ENCODE measurements at places on chromosomes 5 and 9.

DNA sequence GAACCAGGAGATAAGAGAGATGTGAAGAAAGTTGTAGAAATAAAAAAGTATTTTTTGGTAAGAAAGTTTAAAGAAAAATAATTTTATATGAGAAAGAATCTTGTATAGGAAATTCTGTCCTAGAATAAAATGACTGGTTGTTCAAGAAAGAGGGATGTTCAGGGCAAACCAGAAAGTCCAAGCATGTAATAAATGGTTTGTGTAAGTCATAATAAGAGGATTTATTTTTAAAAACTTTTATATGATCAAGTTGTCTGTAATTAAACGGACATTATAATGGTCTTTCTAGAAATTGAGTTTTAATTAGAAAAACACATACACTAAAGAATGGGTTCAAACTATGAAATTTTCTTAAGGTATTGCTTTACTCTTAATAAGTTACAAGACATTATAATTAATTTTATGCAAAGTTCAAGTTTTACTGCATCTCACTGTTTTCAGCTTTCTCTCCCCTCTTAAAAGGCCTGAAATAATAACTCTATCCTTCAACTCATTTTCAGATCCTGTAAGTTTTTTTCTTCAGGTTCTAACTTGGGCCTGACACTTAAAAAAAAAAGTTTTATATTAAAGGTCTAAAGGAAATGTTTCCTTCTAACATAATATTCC, 56.1 kb upstream of the ZNF300 start:
- no peak for DNase-seq

- DNase-seq, result no peak
Measured at GRCh38 chr9:75389101-75389500, 300.8 kb downstream of the OSTF1 start.

GRCh38 chr9:4027606-4028005, 272.3 kb downstream of the GLIS3 start:
- DNase-seq, result no peak

DNA sequence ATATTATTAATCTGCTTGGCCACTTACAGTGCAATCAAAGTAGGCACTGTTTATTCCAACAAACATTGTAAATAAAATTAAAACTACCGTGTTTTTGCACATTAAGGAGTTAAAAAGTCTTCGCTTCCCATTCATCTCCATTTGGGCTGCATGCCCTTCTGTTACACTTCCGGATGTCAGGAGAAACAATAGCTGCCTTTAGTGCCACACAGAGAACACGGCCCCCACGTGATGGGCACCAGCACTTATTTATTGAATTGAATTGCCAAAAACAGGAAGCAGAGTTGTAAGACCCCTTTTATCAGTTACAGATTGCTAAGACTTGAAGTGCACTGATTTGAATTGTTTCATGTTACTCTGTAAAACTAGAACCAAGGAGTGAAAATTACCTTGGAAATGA, 80.4 kb downstream of the LHFPL2 start:
- DNase-seq, result no peak

DNA sequence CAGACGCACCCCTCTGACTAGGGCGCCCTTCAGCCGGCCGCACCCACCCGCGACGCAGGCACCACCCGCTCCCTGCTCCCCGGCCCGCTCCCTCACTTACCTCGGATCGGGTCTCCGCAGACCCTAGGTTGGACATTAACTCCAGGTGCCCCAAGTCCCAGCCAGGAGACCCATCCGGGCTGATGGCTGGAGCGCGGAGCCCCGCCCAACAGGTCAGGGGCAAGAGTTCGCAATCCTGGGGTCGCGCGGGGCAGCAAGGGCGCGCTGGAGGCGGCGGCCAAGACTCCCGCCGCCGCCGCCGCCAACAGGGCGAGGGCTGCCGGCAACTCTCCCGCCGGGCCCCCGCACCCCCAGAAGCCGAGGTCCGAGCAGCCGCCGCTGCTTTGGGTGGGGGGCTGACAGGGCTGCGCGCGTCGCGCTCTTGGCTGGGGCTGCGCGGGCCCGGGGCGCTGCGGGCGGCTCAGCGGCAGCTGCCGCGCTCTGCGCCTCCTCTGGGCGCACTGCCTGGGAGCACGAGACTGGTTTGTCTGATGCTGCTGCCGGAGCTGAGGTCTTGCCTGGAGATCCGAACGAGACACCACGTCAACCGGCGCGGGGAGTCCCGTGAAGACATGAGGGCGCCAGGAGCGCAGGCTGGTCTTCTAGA, at the start of gene GDNF:
GDNF (minus strand) TSS at position 635 of the 646 bp plus-strand sequence. CDS start 5,245 bp downstream, outside the sequence.
- DNase-seq, result no peak

GRCh38 chr5:74623006-74623611, 17.4 kb downstream of the ENC1 start:
- no peak for DNase-seq

DNA sequence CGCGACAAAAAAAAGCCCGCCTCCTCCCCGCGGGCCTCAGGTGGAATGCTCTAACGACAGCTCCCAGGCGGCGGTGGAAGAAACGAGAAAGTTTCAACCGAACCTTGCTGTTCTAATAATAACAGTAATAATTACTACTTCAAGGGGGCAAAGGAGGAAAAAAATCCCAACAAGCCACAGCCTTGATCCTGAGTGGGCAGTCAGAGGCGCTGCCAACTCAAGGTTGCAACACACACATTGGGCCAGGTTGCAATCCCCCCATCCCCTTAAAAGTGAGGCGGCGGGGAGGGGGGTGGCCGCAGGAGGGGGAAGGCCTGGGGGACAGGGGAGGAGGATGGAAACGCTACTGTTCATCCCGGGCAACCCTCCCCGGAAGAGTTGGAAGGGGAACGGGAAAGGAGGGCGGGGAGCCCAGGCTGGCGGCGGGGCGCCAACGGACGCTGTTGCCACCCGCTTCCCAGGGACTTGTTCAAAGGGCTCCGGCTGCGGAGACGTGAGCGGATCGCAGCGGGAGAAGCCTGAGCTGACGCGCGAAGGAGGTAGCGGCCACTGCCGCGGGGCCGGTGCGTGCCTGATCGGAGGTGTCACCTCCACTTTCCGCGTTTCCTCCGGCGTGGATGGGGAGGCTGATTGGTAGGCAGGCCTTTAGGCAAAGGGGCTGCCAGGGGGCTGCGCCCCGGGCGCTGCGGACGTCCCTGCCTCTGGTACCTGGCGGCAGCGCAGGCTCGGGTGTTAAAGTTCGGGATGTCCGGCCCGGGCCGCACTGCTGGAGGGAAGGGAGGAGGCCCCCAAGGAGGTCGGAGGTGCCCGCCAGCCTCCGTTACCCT, 647 bp downstream of the SMARCA2 start:
- DNase-seq, result no peak

- DNase-seq, result no peak
Measured at GRCh38 chr9:115369322-115369957, 251.5 kb upstream of the TNC start.

- DNase-seq, result peak; percentile 36
Measured at GRCh38 chr5:71601222-71602026, 14.3 kb downstream of the MCCC2 start.

- DNase-seq, result no peak
Measured at GRCh38 chr5:37867654-37868053, 27.8 kb upstream of the GDNF start.

- no peak for DNase-seq
Measured at GRCh38 chr5:579211-579610, 32.9 kb upstream of the CEP72 start.

Data from activated CD8-positive, alpha-beta memory T cell treated with anti-CD3 and anti-CD28 coated beads for 1 hour (primary cell).